ENCODE measurements at places on chromosomes 1 and 21.
A peak's percentile ranks its signal among the peaks of the same experiment; 100 is the strongest.

DNA sequence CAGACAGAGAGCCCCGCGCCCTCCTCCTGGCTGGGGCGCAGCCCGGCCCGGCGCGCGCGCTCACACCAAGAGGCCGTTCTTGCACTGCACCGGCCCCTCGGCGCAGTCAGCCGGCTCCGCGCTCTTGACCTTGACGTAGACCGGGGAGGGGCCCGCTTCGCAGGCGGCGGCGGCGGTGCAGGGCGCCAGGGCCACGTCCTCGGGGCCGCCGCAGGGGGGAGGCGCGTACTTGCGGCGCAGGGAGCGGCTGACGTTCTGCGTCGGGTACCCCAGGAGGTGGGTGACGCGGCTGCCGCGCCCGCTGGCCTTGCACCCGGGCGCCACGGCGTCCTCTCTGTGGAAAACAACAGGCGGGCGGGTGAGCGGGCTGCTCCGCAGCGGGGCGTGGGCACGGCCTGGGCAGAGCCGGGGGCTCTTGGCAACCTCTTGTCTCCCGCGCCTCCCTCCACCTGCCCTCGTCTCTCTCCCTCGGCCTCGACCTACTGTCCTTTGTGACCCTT, 7.7 kb downstream of the VSIG8 start:
- peak; percentile 46 for DNase-seq

- DNase-seq, result no peak
Observed at GRCh38 chr1:204829133-204829825, 41.4 kb upstream of the NFASC start.

DNA sequence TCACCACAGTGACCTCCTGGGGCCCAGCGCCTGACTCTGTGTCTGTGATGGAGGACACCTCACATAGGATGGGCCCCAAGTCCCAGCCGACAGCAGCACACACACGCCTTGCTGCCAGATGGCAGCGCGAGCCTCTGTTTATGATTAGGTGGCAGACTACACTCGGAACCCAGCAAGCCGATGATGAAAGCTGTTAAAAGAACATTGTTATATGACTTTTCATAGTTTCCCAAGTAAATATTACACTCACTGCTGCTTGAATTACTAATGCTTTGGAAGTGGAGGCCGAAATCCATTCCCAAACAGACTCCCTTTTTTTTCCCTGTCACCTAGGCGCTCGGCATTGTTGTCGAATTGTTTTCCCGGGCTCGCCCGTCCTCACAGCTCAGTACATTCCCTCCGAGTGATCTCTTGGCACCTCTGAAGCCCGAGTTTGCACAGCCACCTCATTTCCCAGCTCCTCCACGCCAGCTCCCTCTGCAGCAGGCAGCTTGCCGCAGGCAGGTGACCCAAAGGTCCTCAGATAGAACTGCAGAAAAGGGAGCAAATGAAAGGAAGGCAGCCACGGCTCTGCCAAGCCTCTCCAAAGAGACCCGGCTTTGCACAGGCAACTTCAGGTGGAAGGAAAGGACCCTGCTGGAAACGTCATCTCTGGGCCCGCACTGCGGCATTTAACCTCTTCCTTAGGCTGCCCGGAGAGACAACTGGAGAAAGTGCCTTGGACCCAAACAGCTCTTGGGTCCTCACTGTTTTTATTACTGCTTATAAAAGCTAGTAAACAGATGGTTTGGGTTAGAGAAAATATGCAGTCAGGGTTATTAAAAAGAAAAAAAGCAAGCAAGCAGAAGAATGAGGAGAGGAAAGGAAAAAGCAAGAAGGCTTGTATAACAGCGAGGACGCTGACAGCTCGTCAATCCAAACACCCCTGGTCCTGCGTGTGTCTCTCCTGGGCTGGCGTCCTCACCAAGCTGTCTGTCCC, 72.2 kb upstream of the SLC25A33 start:
- DNase-seq, result no peak

GRCh38 chr1:234702342-234703000, 92.5 kb upstream of the IRF2BP2 start:
- no peak for DNase-seq

DNA sequence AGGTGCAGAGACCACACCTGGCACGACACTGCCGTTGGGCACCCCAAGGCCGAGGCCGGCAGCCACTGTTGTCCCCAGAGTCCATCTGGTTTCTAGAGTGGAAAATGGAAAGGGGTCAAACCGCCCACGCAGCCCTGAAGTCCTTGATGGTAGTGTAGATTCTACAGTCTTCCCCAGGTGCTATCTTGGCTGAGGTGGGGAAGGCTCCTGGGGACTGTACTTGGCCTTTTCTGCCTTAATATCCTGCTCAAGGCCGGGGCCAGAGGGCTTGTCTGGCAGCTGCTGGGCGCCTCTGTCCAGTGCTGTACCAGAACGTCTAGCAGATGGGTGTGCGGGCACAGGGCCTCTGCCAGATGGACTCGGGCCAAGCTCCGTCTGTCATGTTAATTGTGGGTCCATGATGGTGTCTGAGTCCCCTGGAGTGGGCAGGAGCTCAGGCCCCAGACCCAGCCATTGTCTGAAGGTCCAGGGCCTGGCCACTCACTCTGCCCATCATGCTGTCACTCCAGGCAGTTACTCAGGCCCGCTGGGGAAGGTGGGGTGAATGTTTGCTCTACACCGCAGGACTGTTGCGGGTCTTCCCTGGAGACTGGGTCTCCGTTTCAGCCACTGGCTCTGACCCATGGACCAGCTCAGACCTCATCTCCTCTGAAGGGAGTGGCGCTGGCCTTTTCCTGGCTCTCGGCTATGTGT, 161.9 kb upstream of the COL6A1 start:
- DNase-seq, result no peak

GRCh38 chr1:248406721-248407692, 4.2 kb downstream of the OR2T1 start:
- DNase-seq, result no peak

Data from neural crest cell (in vitro differentiated cells).